Activated CD8-positive, alpha-beta memory T cell treated with anti-CD3 and anti-CD28 coated beads, Interleukin-2, amount 10 ng/mL, durations not matched to agents 7 days and 5 days (primary cell): ENCODE measurements at places on chromosomes 6 and 20. TPM values are rescaled to one million over a fixed set of nuclear protein-coding genes. Genes with fewer than 3 reads are reported as not detected.

The TBX18 gene
- total RNA-seq = not detected

The MYT1 gene
- not detected for total RNA-seq

- H3K27me3 ChIP-seq = no peaks in the 10 kb centered on the region
- H3K4me3 ChIP-seq = peak overlapping the region; percentile 8
- H3K4me1 ChIP-seq = peaks cover 38% of the 10 kb centered on the region
- no peak for DNase-seq
- no peak overlapping the region for H3K27ac ChIP-seq
Observed at GRCh38 chr6:134177236-134177635, 124.8 kb upstream of the SLC2A12 start.

The ZNF831 gene
- total RNA-seq = 10.2 TPM

DNA sequence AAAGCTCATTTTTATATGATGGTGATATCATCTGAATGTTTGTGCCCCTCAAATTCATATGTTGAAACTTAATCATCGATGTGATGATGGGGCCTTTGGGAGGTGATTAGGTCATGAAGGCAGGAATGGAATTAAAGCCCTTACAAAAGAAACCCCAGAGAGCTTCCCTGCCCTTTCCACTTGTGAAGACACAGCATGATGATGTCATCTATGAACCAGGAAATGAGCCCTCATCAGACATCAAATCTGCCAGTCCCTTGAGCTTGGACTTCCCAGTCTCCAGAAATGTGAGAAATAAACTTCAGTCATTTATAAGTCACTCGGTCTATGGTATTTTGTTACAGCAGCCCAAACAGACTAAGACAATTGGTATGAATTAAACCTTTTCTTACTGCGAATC is 153.1 kb downstream of the MYB start:
- DNase-seq = no peak
- no peak overlapping the region for H3K4me3 ChIP-seq
- no peak overlapping the region for H3K27ac ChIP-seq

DNA sequence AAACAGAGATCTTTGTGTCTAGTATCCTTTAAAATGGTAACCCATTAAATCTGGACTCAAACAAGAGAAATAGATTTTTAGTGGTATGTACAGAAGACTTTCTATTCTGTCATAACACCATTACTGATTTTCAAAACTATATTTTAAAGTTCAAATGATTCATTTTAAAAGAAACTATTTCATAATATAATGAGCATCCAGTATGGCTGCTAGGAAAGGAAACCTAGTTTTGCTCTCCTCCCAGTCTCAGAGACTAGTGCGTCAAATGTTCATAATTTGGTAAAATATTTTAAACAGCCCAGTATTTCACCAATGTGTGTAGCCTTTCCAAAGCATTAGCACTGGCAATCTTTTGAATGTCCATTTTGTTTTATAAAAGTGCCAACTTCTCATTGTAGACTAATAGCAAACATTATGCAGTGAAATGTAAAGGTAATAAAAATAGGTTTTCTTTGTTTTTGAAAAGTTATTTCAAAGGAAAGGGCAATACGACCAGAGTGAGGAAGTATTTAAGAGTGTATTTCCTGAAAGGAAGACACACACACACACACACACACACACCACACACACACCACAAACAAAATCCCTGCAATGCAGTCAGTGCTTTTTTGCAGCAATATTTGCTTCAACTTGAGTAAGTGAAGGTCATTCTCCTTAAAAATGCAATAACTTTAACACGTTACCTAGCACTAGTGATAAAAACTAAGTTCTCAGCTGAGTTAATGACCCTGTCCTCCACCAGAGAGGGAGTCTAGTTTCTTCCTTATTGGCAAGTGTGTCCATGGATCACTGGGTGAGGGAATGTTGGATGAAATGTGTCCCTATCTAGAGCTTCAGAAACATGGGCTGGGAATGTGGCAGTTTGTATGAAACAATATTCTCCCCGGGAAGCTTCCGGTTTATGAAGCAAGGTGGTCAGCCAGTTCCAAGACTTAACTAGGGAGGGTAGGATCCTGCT is 4.6 kb downstream of the PPP1R3G start:
- H3K36me3 ChIP-seq = no peaks in the 10 kb centered on the region
- peaks cover 4% of the 10 kb centered on the region for H3K4me1 ChIP-seq
- no peak overlapping the region for H3K27ac ChIP-seq
- H3K27me3 ChIP-seq = peaks cover 60% of the 10 kb centered on the region
- no peak for DNase-seq
